Foreskin keratinocyte (primary cell): ENCODE measurements at places on chromosomes 1 and 21. TPM values are rescaled to one million over a fixed set of nuclear protein-coding genes. Genes with fewer than 3 reads are reported as not detected.

Gene HMGCS2
- not detected in 2 replicates for total RNA-seq

Gene URB2
- total RNA-seq, result 15.7 and 17.8 TPM in 2 replicates

Gene PPFIA4
- 0.25 and 0.99 TPM in 2 replicates for total RNA-seq

Gene ERICH3
- total RNA-seq, result not detected in 2 replicates
